Activated CD4-positive, alpha-beta T cell treated with anti-CD3 and anti-CD28 coated beads for 36 hours (primary cell): ENCODE measurements at places on chromosomes 7 and 10. TPM values are rescaled to one million over a fixed set of nuclear protein-coding genes. Genes with fewer than 3 reads are reported as not detected.

ACBD7 gene
- 2.4 TPM for total RNA-seq

GRCh38 chr7:44154703-44155102 lies 13.6 kb upstream of the MYL7 start:
- no peak overlapping the region for H3K27ac ChIP-seq
- H3K4me3 ChIP-seq, result no peak overlapping the region
- H3K4me1 ChIP-seq, result no peaks in the 10 kb centered on the region
- no peaks in the 10 kb centered on the region for H3K27me3 ChIP-seq
- DNase-seq, result no peak

ACTL6B gene
- not detected for total RNA-seq

DNA sequence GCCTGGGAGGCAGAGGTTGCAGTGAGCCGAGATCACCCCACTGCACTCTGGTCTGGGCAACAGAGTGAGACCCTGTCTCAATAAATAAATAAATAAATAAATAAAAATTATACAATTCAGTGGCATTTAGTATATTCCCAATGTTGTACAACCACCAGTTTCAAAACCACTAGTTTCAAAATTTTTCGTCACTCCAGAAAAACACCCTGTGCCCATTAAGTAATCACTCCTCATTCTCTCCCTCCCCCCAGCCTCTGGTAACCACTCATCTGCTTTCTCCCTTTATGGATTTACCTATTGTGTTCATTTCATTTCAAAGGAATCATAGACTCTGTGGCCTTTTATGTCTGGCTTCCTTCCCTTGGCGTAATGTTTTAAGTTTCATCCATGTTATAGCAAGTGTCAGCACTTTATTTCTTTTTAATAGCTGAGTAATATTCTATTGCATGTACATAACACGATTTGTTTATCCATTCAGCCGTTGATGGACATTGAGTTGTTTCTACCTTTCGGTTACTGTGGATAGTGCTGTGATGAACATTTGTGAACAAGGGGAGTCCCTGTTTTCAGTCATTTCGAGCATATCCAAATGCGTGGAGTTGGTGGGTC lies 29.4 kb upstream of the GOLGA7B start:
- no peak for DNase-seq
- no peaks in the 10 kb centered on the region for H3K27me3 ChIP-seq
- no peaks in the 10 kb centered on the region for H3K4me1 ChIP-seq
- no peak overlapping the region for H3K27ac ChIP-seq
- H3K4me3 ChIP-seq, result no peak overlapping the region
- no peaks in the 10 kb centered on the region for H3K36me3 ChIP-seq

DNA sequence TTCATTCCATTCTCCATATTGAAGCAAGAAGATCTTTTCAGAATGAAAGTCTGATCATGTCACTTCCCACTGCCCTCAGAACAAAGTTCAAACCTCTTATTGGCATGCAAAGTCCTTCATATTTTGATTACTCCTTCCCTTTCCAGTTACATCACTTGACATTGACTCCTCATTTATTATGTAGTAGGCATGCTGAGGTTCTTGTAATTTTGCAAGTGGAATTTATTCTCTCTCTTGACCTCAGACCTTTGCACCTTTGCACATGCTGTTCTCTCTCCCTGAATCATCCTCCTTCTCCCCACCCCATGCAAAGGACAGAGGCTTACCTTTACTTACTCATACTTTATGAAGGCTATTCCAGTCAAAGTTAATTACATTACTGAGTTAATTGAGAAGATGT lies 13.0 kb downstream of the ITPRID1 start:
- no peaks in the 10 kb centered on the region for H3K4me1 ChIP-seq
- DNase-seq, result no peak
- H3K27me3 ChIP-seq, result no peaks in the 10 kb centered on the region
- H3K27ac ChIP-seq, result no peak overlapping the region

DNA sequence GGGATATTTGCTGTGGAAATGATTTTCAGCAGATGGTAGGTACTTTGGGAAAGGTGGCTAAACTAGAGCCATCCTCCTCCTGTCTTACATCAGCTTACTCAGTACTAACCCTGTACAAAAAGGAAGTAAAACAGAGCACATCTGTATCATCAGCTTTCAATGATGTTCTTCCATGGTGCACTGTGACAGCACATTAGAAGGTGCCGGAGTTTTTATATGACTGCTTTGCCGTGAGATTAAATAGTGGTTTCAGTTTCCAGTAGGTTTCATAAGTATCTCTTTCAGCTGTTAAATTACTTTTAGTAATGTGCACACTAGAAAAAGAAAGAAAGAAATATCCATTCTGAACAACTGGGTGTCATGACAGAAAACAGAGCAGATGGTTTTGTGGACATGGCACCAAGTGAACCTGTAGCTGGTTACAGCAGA lies 86.5 kb downstream of the ARID5B start:
- peaks cover 92% of the 10 kb centered on the region for H3K4me1 ChIP-seq
- H3K4me3 ChIP-seq, result peak overlapping the region; percentile 29
- H3K27me3 ChIP-seq, result no peaks in the 10 kb centered on the region
- H3K36me3 ChIP-seq, result peaks cover 71% of the 10 kb centered on the region
- DNase-seq, result peak; percentile 40

DNA sequence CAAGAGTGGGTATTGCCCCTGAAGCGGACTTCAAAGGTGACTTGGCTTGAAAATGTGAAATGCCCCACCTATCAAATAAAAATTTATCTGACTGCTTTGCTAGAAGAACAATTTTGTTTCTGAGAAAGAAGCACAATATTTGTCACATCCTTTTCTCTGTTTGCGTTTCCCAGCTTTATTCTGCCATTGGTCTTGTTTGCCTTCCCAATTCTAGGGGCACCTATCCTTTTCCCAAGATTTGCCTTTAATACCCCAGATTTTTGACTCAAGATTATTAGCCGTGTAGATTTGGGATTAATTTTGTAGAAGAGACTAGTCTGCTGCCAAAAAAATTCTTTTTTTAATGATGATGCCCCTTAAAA lies 110.2 kb upstream of the LRGUK start:
- no peaks in the 10 kb centered on the region for H3K4me1 ChIP-seq
- H3K4me3 ChIP-seq, result no peak overlapping the region
- H3K36me3 ChIP-seq, result peaks cover under 1% of the 10 kb centered on the region

GRCh38 chr10:12597788-12598765 lies 248.7 kb downstream of the CAMK1D start:
- no peak overlapping the region for H3K4me3 ChIP-seq
- no peak overlapping the region for H3K27ac ChIP-seq
- H3K4me1 ChIP-seq, result peaks cover 60% of the 10 kb centered on the region
- DNase-seq, result no peak
- peaks cover 15% of the 10 kb centered on the region for H3K36me3 ChIP-seq

DNA sequence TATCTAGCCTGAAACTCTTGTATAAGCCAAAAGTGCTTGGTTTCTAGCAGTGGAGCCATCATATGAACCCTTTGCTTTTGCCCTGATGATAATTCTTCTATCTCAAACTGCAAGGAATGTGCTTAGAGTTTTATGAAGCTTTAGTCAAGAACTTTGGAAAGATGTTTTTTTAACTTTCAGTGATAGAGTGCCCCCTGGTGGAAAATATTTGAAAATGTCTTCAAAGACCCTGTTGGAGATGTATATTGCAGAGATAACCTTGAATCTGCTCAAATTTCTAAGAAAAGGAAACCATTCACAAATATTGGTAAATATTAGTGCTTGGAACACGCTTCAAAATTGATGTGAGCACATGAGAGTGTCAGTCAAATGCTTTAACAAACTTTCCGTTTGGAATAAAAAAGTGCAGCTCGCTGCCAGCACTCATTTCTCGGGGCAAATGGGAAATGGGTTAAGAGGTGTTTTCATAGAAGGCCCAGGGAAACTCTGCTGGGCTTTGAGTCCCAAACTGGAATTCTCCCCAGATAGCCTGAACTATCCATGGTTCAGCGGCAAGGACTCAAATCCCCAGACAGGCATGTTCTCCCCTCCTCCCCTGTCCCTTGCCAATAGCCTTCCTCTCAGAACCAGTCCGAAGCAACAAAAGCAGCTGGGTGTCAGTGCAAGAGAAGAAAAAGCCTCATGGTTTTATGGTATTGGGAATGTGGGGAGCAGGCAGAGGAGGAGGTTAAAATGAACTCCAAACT lies 129.3 kb downstream of the MYOF start:
- H3K27me3 ChIP-seq, result peaks cover 4% of the 10 kb centered on the region
- DNase-seq, result no peak
- no peak overlapping the region for H3K27ac ChIP-seq
- peaks cover 3% of the 10 kb centered on the region for H3K4me1 ChIP-seq

DNA sequence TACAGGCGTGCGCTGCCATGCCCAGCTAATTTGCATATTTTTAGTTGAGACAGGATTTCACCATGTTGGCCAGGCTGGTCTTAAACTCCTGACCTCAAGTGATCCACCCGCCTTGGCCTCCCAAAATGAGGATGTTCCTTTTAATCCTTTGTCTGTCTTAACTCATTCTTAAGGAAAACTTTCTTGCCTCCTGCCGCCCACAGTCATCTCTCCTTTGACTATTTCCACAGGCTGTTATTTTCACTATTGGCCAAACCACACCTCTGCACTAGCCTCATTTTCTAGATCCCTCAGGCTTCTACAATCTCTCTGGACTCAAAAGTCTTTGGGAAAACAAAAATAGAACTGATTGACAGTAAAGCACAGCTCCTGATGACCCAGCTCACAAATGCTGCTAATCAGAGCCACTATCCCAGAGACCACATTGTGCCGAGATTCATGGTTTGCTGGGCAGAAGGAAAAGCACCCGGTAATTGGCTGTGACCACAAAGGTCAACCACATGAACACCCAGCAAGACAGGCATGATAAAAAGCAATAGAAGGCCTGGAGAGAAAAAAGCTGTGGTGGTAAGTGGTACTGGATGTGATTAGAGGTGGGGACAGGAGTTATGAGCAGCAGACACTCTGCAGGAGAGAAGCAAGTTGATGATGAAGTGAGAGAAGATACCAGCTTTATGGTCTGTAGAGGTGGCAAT lies 44.1 kb upstream of the ZNRF2 start:
- H3K4me3 ChIP-seq, result no peak overlapping the region
- no peaks in the 10 kb centered on the region for H3K36me3 ChIP-seq
- DNase-seq, result no peak
- H3K4me1 ChIP-seq, result peaks cover 17% of the 10 kb centered on the region

- peak; percentile 61 for DNase-seq
- peaks cover 54% of the 10 kb centered on the region for H3K36me3 ChIP-seq
- peaks cover 67% of the 10 kb centered on the region for H3K4me1 ChIP-seq
- no peaks in the 10 kb centered on the region for H3K27me3 ChIP-seq
- peak overlapping the region; percentile 89 for H3K27ac ChIP-seq
- peak overlapping the region; percentile 21 for H3K4me3 ChIP-seq
Measured at GRCh38 chr7:92768501-92769393, 67.6 kb downstream of the CDK6 start.

DNA sequence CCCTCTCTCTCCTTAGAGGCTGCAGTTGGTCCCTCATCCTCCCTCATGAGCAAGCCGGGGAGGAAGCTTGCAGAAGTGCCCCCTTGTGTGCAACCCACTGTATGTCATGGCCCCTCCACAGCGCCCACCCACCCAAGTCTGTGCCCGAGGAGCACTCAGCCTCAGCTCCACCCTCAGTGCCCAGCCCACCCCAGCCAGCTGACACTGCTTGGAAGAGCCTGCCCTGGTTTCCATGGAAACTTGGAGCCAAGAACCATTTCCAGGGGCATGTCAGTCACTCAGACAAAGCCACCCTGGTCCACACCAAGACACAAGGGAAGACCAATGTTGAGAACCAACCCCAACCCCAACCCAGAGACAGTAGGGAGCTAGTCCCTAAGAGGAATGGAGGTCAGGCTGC lies 79.5 kb downstream of the PAX2 start:
- H3K4me3 ChIP-seq, result no peak overlapping the region
- H3K27me3 ChIP-seq, result peaks cover 58% of the 10 kb centered on the region
- no peak overlapping the region for H3K27ac ChIP-seq
- DNase-seq, result no peak
- H3K36me3 ChIP-seq, result peaks cover under 1% of the 10 kb centered on the region

DNA sequence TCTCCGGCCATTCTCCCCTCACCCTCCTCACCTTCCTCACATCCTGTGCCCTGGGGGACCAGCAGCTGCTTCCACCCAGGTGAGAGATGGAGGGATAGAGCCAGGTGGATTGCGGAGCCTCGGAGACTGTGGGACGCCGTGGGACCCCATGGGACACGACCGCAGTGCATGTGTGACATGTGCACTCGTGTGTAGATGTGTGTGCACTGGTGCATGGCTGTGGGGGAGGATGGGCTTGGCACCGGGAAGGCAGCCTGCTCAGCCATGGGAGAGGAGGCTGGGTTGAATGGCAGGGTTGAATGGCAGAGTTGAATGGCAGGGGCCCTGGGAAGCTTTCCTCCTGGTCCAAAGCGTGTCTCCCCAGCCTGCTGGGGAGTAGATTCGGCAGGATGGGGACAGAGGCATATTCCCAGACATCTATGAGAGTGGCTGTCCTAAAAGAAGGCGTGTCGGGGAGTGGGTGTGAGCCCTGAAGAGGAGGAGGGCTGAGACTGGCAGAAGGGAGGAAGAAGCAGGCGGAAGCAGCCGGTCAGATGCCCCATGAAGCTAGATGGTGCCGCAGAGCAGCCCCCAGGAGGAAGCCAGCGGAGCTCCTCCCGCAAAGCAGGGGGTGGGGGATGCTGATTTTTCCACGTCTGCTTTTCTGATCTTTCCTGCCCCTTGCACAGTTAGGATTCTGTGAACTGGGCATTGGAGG lies 815 bp downstream of the GIMAP8 start:
- peak overlapping the region; percentile 96 for H3K27ac ChIP-seq
- peak; percentile 84 for DNase-seq
- peaks cover 31% of the 10 kb centered on the region for H3K36me3 ChIP-seq

DNA sequence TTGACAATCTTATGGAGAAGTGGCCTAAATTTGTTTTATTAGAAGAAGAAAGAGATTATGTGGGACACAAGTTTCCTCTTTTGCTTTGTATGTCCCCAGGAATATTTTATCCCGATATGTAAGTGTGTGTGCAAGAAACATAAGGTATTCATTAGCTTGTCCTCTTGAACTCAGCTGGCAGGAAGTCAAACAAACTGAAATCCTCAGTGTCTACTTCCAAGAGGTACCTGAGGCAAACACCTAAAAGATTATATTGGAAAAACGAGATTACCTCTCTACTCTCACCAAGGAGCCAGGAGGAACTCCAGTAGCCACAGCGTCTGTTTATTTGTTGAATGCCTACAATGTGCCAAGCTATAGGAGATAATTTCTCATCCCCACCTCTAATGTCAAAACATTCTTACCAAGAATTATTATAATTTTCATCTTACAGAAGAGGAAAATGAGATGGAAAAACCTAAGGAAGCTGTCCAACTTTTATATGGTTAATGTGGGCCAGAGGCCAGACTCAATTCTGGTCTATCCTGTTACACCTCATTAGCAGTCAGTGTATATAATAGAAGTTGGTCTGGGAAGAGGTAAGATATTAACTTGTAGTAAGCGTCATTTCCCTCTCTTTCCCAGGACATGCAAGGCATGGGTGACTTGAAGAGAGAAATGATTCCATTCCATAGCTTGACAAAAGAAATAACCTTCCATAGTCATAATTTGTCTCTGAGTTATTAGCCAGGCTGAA lies 692.7 kb downstream of the MAGI2 start:
- no peak overlapping the region for H3K27ac ChIP-seq
- no peak overlapping the region for H3K4me3 ChIP-seq
- H3K4me1 ChIP-seq, result no peaks in the 10 kb centered on the region
- no peaks in the 10 kb centered on the region for H3K27me3 ChIP-seq

- no peaks in the 10 kb centered on the region for H3K4me1 ChIP-seq
- no peaks in the 10 kb centered on the region for H3K27me3 ChIP-seq
- no peak for DNase-seq
Measured at GRCh38 chr10:80598951-80599350, 61.2 kb downstream of the SH2D4B start.

CLCN1 gene
- total RNA-seq, result 0.07 TPM
